AG10803 (cell line): ENCODE measurements at places on chromosomes 13 and 19.

DNA sequence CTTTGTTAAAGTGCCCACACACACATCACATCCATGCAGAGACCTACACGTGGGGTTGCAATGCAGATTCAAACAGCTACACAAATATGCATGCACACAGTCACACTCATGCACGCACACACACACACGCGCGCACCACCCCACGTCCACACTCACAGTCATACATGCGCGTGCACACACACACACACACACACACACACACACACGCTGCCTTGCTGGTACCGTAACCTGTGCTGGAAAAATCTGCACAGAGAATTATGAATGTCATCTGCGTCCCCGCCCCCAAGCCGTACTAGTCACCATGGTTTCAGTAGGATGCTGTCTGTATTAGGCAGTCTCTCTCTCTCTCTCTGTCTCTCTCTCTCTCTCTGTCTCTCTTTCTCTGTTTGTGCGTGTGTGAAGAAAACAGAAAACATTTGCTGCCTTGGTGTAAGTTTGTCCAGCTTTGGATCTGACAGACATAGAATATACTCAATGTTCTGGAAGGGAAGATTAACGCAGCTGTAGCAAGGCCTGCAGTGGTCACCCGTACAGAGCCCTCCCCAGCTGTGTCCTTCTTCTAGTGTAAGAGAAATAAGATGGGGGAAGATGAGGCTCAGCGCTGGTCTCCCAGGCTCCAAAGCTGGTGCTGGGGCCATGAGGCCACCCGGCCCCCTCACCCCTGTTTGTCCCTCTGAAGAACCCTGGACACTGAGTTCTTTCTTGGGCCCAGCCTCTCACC, 26.4 kb upstream of the DPP9 start:
- DNase-seq, result no peak

DNA sequence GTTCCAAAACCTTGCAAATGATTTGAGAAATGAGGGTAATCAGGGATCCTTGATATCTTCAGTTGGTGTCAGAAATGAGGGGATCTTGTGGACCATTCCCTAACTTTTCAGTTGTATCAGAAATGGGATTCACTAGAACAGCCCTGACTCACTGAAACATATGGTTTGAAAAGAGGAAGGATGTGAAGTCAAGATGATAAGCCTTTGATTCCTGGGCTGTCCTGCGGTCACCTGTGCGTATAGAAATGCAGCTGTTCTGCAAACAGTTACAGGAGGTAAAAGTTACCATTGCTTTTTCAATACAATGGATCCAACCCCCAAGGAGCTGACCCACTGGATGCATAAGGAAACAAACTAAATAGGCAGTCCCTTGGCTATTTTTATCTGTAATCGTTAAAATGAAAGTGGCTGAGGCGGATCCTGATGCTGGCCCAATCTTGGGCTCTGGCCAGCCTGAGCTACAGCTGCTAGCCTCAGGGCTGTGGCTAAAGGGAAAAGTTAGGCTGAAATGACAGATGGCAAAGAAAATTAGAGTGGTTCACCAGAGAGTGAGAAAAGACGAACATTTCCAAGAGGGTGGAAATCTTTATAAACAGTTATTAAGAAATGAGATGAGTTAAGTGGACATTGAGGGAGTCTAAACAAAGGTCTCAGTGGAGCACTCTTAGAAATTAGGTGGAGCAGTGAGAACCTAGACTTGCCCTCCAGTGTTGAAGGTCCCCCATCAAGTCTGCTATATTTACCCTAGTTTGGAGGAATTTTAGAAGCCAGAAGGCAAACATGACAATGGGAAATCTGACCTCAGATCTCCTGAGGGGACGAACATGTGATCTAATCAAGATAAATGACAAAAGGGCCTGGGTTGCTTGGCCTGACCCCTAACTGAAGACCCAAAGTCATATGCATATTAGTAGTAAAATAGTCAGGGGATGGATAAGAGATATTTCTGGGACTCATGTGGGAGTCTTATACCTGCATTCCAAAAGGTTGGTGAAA, 7.6 kb downstream of the SIGLECL1 start:
- no peak for DNase-seq

GRCh38 chr19:46294494-46294893, 2.3 kb upstream of the HIF3A start:
- no peak for DNase-seq

GRCh38 chr13:60080850-60081249, 82.9 kb downstream of the DIAPH3 start:
- peak; percentile 54 for DNase-seq

DNA sequence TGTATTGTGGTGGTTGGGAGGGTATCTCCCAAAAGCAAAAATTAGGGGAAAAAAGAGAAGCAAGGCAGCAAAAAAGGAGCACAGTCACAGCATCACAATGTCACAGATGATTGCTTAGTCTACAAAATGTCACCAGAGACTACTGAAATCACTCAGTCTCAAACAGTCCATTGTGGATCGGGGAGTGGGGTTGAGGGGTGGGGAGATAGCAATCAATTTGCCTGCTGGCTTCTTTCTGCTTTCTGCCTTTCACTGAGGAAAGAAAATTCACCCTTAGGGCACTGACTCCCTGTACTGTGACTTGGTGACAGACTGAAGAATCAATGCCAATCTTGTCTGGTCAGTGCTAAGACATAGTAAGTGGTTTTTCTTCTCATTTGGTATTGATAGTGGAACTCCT, 2127.1 kb upstream of the PCDH20 start:
- no peak for DNase-seq

DNA sequence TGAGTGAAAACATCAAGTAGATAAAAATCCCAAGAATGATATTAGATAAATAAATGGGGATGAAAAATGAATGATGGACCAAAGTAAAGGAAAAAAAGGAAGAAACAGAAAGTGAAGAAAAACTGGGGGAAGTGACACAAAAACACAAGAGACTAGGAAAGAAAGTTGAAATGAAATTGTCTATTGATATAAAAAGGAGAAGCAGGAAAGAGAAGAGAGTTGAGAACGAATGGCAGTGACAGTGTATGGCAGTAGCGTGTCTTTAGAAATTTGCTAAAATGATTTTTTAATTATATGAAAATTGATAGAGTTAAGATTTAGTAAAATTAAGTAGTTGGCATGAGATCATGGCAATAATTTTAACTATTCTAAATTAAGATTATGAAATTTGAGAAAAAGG, 36.3 kb upstream of the SGCG start:
- no peak for DNase-seq

DNA sequence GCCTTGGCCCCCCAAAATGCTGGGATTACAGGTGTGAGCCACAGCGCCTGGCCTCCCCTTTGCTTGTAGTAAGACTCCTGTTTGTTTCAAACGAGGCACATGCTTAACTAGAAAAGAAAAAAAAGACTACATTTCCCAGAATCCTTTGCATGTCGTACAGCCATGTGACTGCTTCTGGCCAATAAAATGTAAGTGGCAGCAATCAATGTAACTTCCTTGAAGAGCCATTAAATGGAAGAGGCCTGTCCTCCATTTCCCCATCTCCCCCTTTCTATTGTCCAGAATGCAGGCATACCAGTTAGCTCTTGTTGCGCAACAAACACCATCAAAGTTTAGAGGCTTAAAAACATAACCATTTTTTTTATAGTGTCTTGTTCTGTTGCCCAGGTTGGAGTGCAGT, 10.4 kb upstream of the GPR32 start:
- peak; percentile 17 for DNase-seq

- peak; percentile 12 for DNase-seq
Measured at GRCh38 chr19:55257461-55258420, 1.1 kb downstream of the PPP6R1 start.

- DNase-seq, result no peak
Measured at GRCh38 chr13:113544071-113544891, 40.3 kb upstream of the TFDP1 start.

DNA sequence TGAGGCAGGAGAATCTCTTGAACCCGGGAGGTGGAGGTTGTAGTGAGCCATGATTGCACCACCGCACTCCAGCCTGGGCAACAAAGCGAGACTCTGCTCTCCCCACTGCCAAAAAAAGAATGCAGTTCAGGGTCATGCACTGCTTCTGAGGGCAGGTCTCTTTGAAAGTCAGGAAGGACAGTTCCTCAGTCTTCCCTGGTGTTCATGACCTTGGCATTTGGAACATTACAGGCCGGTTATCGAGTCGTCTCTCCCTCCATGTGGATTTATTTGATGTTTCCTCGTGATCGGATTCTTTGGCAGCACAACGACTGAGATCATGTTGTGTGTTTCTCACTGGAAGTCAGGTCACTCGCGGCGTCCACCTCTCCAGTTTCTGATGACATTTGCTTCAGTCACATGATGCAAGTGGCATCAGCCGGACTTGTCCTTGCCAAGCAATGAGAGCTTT, 17.2 kb downstream of the FGF21 start:
- peak; percentile 40 for DNase-seq

GRCh38 chr13:58879114-58879513, 1247.6 kb downstream of the PCDH17 start:
- no peak for DNase-seq

DNA sequence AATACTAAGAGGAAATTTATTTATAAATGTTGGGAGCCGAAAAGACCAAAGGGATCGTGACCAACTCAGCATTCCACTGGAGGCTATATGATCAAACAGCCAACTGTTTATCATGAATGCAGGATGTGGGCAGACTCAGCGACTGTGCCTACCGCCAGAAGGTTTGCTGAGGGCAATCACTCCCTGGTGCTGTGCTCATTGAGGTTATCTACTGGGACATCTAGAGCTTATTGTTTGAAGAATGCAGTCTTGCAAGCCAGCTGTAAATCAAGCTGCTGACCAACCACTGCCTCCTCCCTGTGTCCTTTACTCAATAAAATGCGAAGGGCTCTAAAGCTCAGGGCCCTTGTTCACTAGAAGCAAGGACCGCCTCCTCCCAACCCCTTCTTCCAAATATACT, 8.5 kb upstream of the XPO4 start:
- DNase-seq, result no peak

GRCh38 chr19:34232566-34233481, 21.5 kb upstream of the GARRE1 start:
- DNase-seq, result peak; percentile 94

DNA sequence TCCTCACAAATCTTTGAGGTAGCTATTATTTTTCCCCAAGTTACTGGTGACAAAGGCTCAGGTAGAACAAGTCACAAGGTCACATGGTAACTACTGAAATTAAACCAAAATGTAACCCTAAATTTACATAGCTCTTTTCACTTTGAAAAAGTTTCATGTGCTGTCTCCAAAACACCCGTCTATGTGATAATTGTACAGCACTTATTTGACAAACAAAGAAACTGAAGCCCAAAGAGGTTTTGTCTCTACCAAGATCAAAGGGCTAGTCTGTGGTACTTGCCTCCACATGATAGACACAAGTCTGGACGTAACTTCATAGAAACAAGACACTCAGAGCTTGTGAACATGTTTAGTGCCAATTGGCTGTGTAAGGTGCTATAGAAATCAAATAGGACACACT, 108.3 kb downstream of the SACS start:
- no peak for DNase-seq

- peak; percentile 62 for DNase-seq
Measured at GRCh38 chr19:48646001-48646721, at the start of gene CA11. Gene CA11 (minus strand): TSS chr19:48646187. CDS start chr19:48645632, 555 bp downstream.

GRCh38 chr13:45333977-45334922, 6.7 kb downstream of the TPT1 start:
- peak; percentile 47 for DNase-seq

GRCh38 chr19:16051254-16052025, 24.9 kb upstream of the TPM4 start:
- no peak for DNase-seq

DNA sequence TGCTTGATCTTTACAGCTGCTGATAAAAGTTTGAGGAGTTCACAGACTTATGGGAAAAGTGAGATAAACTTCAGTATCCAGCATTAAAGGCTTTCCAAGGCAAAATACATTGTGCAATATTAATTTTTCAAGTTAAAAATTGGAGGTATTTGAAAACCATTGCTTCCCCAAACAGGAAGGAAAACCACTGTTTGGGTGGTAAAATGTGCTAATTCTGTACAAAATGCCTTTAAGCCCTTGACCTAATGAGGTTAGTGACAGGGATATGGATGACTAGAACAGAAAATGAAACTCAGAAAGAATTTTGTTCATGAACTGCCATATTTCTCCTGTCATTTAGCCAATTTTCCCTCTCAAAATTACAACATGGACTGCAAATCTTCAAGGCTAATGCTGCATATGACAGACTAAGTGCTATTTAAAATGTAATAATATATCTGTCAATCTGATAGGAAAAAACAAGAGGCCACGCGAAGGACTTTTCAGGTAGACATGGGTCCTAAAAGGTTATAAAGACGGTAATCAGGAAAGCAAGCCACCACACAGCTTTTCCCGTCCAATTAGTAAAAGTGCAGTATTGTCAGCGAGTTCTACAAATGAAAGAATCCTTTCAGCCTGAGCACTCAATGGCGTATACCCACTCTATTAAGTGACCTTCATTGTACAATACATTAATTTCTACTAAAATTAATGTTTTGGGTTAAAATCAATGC, 212.8 kb downstream of the ENOX1 start:
- DNase-seq, result peak; percentile 47

GRCh38 chr19:17902701-17903100, 30.1 kb upstream of the CCDC124 start:
- DNase-seq, result peak; percentile 85

DNA sequence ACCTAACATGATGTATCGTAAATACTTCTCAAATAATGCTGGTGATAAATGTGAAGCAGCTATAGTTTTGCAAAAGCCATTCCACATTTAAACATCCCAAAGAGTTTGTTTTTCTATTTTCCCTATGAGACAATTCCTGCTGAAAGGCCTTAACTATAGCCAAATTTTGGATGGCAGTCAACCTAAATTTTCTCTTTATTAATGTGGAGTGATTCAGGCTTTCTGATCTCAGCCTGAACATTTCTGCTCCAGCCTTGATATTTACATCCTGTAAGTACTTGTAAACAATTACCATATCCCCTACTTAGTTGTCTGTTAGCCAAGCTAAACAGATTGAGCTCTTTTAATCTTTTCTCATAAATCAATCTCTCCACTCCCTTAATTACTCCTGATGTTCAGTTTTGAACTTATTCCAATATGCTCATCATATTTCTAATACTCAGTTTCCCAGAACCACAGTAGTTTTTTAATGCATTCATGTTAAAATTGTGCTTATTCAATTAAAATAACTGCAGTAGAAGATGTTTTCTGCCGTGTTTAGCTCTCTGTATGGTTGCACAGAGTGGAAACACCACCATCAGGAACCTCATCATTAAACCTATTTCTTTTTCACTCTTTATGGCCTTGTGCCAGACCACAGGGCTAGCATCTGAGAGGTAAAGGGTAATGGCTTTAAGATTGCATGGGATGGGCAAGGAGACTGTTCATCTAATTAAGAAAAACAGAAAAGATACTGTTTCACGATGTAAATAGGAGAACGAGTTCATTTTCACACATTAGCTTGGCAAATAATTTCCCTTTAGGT, 1235.2 kb upstream of the SLC10A2 start:
- no peak for DNase-seq

DNA sequence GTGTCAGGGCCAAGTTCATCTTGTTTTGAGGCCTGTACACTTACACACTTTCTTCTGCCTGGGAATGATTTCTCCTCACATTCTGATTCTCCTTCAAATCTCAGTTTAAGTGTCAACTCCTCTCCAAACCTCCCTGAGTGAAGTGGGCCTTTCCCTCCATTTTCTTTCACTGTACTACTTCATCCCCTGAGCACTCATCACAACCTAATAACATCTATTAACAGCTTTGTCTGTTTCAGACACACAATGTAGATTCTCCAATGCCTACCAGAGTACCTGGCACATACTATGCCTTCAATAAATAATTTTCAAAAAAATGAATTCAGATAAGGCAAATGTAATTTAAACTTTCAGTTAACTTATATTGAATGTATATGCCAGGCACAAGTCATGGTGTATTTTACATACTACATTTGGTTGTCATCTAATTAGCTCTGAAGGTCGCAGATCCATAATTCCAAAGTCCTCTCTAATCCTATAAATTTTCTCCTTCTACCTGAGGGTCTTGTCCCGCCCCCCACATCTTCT, 357 bp upstream of the COG6 start:
- DNase-seq, result no peak
